Cortex of kidney (tissue), 1 donor: ENCODE measurements at places on chromosomes 2 and 18.

DNA sequence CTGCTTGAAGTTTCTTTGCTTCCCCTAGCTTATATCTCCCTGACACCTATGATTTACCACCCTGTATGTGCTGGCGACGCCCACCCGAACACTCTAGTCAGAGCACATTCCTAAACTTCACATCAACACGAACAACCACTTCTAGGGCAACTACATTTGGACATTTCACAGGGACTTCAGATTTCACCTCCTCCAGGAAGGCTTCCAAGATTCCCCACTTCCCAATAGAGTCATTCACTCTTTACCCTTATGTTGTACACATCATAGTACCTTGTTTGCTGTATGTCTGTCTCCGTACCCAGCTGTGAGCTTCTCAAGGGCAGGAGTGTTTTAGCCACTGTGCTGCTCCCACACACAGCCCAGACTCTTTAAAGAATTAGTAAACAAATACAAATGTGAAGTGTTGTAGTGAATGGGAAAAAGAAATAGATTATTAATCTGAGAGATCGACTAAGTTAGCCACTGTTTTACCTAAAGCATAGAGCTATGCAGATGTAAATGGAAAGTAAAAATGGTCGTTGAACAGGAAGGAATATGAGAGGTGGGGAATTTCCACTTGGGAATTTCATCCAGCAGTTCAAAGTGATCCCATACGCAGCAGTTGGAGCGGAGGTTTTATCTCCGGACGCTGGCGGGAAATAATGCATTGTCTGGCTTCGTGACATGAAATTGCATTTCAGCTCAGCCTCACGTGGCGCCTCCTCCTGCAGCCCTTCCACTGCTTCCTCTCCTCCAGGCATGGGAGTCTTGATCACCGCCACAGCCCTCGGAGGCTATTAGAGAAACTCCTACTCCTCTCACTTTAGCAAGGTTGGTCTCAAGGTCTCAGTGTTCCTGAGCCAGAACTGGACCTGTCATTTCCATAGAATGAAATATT lies 233.4 kb upstream of the COPS8 start:
- DNase-seq, result no peak

DNA sequence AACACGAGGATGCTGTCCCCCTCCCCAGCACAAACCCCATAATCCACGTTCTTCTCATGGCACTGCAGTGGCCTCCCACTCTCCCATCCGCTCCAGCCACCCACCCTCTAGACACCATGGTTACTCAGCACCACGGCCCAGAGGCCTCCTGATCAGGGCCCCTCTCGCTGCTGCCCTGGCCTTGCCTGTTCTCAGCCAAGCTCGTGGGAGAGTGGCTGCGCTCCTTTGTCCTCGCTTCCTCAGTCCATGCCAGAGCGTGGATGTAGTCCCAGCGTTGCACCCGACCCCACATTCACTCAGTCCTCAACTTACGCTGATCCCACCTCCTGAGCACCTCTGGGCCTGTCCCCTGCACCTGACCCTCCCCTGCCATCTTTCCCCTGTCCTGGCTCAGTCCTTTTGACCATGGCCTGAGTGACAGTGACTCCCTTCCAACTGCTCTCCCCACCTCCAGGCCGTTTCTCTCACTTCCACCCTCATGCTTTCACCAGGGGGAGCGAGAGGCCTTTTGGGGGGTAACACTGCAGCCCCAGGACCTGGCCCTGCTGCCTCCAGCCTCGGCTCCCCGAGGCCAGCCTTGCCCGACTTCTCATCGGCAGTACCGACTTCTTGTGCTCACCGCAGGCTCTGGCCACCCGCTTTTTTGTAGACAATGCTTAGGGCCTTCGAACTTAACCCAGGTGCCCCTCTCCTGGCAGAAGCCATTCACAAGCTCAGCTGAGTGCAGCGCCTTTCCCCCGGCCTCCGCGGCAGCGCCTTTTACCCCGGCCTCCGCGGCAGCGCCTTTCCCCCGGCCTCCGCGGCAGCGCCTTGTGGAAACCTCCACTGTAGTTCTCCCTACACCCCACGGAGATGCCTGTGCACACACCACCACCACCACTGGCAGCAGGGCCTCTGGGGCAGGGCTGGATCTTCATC lies 131.4 kb downstream of the CLIP4 start:
- DNase-seq, result no peak

- DNase-seq, result no peak
Observed at GRCh38 chr2:23418461-23418911, 33.5 kb downstream of the KLHL29 start.

GRCh38 chr2:23092831-23093230 lies 292.1 kb upstream of the KLHL29 start:
- DNase-seq, result no peak

DNA sequence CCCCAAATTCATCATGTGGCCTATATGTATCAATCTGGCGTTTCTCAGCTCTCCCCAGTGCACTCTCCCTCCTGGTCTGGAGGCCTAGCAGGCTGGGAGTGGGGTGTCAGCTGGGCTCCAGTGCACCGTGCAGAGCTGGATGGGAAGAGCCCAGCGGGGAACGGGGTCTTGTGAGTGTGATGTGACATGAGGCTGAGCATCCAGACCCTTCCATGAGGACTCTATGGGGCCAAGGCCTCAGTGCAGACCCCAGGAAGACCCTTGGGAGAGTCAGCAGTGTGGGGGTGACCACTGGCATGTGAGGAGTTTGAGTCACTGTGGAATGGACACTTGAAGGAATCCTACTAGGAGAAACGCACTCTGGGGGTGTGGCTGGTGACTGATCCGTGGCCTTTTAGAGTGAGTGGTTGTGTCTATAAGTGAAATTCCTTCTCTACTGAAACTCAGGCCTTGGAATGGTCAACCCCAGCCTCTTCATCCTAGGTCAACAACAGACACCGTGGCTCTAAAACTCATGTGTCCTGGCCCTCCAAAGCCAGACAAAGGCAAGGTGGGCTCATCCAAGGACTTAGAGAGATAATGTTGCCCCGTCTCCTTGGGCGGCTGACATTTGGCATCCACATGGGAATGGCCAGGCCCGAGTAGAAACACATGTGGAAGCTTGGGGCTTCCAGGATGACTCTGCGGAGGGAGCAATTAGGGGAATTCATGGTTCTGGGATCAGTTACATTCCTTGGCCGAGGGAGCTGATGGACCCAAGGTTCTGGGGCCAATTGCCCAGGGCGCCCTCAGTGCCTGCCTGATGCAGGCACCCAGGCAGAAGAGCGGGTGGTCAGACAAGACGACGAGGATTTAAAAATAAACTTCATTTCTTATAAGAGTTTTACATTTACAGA lies 156.0 kb upstream of the TWIST2 start:
- DNase-seq, result no peak

- DNase-seq, result no peak
Observed at GRCh38 chr18:44039826-44040225, 640.9 kb upstream of the SETBP1 start.

- no peak for DNase-seq
Observed at GRCh38 chr18:21458310-21458709, 142.2 kb downstream of the ESCO1 start.

DNA sequence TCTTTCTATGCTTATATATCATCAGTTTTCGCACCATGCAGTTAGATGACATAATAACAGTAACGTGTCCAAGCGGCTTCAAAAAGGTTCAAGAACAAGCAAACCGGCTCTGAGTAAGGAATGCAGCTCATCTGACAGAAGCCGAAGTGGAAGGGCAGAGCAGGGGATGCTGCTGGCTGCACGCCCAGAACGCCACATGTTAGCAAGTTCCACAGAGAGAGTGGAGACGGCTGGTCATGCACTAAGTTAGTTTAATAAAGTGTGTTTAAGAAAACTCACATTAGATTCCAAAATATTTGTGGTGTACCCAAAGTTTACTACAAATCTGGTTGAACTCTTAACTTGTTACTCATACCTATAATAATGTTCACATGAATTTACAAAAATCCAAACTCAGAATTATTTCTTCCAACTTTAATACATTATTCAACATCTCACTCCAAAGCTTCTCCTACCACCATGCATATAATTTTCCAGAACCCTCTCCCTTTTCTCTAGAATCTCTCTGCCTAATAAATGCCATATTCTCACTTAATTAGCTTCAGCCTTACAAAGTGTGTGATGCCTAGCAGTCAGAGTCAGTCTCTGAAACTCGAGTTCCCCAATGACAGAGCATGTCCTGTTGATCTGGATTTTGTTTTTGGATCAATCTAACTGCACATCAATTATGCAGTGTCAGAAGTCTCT lies 170.0 kb downstream of the DNAH7 start:
- DNase-seq, result no peak

DNA sequence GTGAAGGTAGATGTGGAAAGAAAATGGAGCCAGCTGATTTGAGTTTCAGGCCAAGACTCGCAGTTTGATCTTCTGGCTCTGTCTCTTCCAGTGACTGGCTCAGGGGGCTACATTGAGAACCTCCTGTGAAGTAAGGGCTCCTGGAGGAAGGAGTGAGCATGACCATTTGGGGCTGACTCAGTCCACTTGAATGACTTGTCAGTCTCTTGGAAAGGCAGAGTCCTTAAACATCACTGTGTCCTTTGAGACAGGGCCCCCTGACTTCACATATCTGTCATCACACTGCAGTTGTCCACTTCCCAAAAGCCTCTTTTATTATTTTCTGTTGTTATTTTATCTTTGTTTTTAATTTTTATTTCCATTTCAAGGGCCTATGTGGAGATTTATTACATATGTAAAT lies 204.6 kb upstream of the APCDD1 start:
- no peak for DNase-seq

- no peak for DNase-seq
Observed at GRCh38 chr2:2107141-2107540, 223.9 kb downstream of the MYT1L start.

DNA sequence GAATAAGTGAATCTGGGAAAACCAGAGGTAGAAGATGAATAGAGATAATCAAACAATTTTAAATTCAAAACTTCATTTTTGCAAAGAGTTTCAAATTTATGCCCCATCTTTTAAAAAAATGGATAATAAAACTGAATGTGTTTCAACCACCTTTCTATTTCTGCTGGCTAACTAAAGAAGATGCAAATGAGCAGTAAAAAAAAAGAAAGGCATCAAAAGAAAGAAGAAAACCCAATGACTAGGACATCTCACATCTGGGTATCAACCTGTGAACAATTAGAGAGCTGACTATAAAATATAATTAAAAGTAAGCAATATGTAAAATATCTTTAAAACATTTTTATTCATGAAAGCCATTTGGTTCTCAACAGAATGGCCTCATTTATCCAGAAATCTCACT lies 2.5 kb downstream of the PGAP1 start:
- no peak for DNase-seq

GRCh38 chr2:130162968-130163367 lies 18.1 kb upstream of the CCDC74B start:
- DNase-seq, result no peak

DNA sequence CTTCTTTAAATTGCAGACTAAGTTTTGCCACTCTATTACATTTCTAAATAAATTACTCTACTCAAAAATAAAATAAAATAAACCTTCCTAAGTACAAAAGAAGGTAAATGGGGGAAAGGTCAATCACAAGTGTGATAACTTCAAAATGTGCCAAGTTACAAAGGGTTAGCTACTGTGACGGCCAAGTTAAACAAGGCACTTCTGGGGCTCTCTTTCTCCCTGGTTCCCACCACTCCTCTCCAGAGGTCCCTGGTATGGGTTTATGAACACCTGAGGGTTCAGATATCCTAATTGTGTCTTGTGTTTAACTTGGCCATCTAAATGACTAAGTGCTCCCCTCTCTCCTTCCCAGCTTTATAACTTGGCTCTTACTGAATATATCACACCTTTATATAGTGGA lies 5.4 kb downstream of the ZNF521 start:
- DNase-seq, result no peak

- no peak for DNase-seq
Observed at GRCh38 chr18:29712785-29713184, 1329.8 kb downstream of the DSC3 start.
